ENCODE measurements at places on chromosomes 5 and 9.

DNA sequence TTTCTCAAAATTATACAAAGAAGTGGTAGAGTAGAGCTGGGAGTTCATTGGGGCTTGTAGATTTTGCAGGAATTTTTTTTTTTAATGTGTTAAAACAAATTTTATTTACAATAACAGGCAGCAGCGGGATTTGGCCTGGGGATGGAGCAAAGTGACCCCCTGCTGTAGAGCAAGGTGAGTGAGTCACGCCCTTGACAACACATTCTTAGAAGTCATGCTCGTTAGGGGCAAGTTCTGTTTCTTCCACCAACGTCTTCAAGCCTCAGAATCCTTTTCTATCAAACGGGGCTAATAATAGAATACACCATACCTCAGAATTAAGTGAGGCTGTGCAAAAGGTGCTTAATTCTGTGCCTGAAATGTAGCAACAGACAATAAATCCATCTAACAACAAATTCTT lies 1.1 kb upstream of the ANKDD1B start:
- no peak for DNase-seq

DNA sequence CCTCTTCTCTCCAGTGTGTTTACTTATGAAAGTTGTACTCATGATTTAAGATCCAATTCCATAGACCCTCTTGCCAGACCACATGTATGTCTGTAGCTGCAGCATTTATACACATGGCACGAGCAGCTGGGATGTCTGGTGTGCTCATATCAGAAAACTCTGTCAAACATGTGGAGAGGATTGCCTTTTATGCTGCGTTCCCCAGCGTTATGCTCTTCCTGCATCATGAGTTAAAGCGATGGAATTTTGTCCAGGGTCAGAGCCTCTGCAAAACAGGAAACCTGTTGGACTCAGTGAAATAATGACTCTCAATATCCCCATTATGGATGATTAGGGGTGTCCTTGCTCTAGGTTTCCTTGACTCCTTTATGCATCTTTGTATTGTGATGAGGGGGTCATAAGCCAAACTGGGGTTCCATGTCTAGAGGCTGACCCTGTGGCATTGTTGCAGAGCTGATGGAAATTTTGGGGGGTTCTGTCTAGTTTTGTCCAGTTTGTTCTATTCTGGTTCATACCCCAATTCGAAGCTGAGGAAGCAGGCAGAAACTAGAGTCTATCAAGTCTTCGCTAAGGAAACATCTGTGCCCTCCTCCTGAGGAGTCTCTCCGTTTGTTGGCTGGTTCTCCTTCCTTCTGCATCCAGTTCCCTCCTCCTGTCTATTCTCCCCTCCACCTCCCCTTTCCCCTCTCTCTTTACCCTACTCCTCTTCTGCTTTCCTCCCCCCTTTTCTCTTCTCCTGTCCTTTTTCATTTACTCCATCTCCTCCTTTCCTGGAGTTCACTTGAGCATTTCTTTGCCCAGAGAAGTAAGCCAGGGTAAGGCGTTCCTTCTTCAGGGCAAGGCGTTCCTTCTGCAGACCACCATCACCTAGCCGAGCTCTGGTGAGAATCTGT lies 252.8 kb downstream of the MAST4 start:
- no peak for DNase-seq

DNA sequence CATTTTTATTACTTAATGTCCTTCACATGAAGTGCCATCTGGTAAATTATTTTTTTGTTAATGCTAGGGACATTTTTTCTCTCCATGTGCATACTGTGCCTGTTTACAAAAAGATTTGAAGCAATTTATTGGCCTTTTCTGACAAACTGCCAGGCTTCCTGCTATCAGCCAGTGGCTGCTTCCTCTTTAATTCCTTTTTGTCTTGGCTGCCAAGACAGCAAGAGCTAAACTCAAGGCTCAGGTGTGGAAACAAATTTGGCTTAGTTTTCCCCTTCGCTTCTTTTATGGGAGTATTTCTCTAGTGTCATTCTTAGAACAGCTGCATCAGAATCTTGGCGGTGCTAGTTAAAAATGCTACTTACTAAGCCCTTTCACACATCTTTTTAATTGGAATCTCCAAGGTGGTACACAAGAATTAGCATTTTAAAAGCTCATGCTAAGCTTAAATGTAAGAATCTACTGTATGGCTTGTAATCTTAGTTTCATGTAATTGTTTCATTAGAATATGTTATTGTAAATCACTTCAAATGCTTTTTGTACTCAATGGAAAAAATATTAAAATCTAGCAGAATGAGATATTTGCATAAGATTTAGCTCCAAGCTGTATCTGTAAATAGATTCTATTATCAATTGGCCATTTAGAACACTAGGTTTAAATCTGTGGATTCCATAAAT lies 134.2 kb upstream of the RASGRF2 start:
- no peak for DNase-seq

- DNase-seq: no peak
Observed at GRCh38 chr9:91784673-91785446, 165.2 kb downstream of the ROR2 start.

DNA sequence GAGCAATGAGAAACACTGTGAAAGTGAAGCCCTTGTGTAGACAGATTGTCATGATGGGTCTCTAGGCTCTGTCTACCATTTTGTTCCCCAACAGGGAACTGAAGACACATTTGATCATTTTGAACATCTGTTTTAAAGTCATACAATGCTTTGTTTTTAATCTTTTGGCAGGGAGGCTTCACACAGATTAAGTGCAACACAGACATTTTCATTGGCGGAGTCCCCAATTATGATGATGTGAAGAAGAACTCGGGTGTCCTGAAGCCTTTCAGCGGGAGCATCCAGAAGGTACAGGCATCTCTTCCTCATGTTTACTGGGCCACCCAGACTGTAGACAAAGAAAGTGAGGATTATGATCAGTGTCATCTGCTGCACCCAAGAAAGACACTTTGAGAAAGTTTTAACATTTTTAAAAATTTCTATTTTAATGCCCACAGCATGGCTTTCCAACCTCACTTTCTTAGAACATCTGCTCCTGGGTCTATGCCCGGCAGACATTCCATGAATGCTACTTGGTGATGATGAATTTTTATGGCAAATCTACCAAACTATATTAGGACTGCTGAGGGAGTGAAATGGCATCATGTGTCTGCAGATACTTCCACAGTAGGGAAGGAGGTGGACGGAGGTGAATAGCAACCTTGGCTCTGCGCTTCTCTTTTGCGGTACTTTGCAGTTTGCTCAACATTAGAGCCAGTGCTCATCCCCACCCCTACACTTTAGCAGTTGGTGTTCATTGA lies 121.3 kb downstream of the LIFR start:
- DNase-seq: no peak

DNA sequence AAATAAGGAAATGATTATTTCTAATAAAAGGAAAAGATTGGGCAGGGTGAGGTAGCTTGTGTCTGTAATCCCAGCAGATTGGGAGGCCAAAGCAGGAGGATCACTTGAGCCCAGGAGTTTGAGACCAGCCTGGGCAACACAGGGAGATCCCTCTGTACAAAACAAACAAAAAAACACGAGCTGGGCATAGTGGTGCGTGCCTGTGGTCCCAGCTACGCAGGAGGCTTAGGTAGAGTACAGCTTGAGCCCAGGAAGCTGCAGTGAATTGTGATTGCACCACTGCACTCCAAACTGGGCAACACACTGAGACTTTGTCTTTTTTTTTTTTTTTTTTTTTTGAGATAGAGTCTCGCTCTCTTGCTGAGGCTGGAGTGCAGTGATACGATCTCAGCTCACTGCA lies 18.8 kb downstream of the GDA start:
- no peak for DNase-seq

- no peak for DNase-seq
Observed at GRCh38 chr5:131607903-131608540, 27.0 kb downstream of the RAPGEF6 start.

- no peak for DNase-seq
Observed at GRCh38 chr9:91562416-91562815, 138.8 kb upstream of the NFIL3 start.

DNA sequence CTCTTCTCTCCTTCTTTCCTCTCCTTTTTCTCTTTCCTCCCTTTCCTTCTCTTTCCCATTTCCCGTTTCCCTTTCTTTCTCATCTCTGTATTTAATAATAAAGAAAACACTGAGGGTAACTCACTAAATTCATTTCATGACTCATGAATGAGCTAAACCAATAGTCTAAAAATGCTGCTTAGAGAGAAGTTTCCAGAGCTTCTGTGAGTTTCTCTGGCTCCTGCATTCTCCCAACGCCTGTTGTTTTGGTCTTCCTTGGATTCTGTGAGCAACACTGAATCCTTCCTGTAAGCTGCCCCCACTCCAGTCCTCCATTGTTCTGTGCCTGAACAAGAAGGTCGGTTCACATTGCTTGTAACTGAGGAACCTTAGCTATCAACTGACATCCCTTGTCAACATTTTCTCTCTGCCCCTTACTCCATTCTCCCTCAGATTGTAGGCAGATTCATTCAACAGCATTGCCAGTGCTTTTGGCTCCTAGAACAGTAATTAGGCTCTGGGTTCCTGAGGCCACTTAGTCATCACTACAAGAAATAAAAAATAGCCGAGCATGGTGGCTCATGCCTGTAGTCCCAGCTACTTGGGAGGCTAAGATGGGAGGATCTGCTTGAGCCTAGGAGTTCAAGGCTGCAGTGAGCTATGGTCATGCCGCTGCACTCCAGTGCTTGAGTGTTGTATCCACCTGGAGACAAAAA lies 237.7 kb upstream of the KLF4 start:
- no peak for DNase-seq

DNA sequence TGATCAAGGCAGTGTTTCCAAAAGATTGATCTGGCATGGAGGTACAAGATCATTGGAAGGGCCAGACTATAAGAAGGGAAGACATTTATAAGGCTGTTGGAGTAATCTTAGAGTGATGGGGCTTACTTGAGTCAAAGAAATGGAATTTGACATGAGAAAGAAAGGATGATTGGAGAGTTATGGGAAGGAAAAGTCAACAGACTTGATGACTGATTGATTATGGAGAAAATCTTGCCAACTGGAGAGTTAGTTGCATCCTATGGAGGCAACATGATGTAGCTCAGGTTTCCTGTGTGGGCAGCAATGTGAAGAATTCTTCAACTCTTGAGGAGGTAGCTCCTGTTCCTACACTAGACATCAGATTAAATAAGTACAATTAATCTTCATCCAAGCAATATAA lies 10.9 kb upstream of the MAST4 start:
- no peak for DNase-seq

DNA sequence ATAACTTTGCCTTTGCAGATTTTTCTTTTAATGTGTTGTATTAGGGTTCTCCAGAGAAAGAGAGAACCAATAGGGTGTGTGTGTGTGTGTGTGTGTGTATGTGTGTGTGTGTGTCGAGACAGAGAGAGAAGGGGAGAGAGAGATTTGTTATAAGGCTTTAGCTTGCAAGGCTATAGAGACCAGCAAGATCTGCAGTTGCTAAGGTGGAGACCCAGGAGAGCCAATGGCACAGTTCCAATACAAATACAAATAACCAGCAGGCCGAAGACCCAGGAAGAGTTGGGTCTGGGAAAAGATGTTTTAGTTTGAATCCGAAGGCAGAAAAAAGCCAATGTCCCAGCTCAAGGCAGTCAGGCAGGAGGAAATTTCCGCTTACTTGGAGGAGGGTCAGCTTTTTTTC lies 23.0 kb downstream of the TMOD1 start:
- DNase-seq: no peak

DNA sequence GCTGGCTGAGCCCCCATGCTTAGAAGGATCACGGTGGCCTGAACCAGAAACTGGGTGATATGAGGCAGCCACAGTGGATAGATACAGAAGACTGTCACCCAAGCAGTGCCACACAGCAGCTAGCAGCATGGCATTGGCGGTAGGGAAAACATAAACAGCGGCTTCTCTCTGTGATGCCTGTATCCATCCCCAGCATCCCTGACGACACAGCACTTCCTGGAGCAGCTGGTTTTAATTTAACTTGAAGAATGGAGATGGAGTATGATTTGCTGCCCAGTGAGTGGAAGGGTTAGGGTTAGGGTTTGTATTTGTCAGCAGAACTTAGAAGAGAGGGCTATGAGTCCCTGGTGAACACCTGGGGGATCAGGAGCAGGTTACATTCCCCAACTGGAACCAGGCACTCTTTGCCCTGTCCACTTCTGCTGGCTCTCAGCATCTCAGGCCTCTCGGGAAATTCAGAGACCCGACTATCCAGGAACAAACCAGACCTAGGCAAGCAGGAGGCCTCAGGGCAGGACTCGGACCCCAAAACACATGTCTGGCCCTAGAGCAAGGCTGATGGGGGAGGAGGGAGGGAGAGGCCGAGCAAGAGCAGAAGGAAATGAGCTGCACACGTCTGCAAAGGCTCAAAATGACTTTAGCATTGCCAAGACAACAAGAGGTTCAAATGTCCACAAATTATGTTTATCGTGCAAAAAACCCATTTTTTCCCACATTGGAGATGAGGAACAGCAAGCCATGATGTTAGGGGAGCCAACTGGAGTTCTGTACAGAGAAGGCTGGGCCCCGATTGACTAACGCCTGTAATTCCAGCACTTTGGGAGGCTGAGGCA lies 6.5 kb upstream of the GGTA1 start:
- no peak for DNase-seq

DNA sequence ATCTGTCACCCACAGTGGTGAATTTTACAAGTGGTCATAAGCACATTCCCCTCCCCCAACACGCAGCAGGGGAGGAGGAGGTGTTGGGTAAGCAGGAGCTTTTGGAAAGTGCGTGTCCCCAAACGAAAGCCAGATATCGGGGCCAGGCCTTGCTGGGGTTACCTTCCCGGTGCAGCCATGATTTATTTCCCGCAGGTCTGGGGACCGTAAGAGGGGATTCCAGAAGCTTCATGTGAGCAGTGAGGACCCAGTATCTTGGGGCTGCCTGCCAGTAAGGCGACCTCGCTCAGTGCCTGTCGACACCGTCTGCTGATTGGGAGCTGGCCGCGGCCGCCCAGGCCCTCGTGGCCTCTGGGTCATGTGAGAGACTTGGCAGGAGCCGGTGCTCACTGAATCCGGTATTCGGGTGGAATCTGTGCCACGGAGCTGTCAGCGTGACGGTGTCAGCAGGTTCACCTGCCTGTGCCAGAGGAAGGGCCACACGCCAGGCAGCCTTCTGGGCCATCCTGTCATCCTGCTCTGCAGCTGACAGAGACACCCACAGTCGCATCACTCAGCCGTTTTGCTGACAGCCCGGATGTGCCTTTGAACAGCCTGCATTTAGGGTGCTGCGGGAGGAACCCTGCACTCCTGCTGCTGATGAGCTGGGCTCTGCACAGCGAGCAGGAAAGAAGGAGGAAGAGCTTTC lies 37.3 kb downstream of the SEC61B start:
- DNase-seq: peak; percentile 5

- DNase-seq: no peak
Observed at GRCh38 chr5:157870837-157871834, 12.2 kb upstream of the CLINT1 start.

- no peak for DNase-seq
Observed at GRCh38 chr5:126277762-126278161, 145.4 kb upstream of the GRAMD2B start.

DNA sequence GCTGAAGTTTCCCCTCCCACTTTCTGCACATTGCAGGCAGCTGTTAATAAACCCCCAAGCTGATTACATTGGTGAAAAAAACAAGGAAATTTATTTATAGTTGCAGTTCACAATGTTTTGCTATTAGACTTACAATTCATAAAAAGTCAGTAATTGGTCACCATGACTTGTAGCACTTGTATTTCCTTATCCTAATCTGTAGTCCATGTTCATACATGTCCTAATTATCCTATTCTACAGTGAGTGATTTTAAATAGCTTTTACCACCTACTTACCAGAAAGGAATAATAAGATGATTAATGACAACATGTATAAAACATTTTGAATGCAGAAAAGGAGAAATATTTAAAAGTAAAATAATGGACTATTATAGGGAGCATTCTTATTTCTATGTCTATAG lies 760.0 kb upstream of the RIOK2 start:
- no peak for DNase-seq
